ENCODE measurements at places on chromosomes 12 and 14. TPM values are rescaled to one million over a fixed set of nuclear protein-coding genes. Genes with fewer than 3 reads are reported as not detected.

GRCh38 chr12:19003141-19003540 lies 126.4 kb upstream of the PLEKHA5 start:
- no peak for DNase-seq

DNA sequence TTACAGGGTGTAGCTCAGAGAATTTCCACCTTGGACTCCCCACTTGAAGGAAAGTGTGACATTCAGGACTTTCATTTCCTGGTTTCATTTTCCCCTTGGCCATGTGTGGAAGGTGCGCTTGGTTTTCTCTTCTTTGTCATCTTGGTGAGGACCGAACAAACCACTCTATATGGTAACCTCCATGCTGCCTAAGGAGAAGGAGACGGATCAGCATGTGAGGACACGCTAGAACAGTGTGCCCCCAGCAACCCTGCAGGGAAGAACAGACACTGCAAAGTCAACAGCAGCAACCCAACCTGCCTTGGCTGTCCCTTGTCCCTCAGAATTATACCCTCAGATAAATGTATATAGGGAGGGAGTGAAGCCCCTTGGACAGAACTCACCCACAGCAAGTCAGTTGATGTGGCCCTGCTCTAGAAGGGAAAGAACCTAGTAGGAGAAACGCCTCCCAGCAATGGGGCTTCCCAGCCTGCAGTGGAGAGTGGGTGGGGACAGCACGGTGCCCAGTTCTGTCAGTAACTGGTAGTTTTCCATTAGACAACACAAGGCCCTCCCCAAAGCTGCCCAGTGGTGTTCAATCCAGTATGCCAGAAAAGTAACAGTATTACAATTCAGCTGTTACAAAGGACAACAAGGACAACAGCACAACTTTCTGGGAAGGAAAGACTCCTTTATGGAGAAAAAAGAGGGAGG lies 18.9 kb upstream of the COCH start:
- no peak for DNase-seq

DNA sequence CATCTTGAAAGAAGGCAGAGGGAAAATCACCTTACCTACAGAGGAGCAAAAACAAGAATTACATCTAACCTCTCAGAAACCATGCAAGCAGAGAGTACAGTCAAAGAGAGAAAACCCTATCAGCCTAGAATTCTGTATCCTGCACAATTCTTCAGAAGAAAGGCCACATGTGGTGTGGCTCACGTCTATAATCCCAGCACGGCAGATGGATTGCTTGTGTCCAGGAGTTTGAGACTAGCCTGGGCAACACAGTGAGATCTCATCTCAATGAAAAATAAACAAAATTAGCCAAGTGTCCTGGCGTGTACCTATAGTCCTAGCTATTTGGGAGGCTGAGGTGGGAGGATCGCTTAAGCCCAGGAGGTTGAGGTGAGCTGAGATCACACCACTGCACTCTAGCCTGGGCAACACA lies 48.2 kb downstream of the ATF7 start:
- no peak for DNase-seq

- no peak for DNase-seq
Observed at GRCh38 chr12:21884936-21885335, 56.3 kb downstream of the ABCC9 start.

DNA sequence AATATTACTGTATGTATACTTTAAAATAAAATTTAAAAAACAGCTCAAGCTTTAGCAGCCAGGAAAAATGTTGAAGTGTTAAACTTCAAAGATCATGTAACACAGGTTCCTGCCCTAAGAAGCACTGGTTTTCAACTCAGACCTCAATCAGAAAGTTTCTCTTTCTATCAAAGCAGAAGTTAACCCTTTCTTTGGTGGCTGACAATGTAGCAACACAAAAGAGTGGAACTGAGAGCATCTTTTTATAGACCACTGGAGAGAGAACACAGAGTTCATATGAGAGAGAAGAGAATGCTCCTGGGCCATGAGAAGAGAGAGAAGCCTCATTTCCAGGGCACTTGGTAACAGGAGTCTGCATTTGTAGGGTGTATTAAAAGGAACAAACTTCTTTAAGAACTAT lies 42.2 kb upstream of the KTN1 start:
- DNase-seq = no peak

DNA sequence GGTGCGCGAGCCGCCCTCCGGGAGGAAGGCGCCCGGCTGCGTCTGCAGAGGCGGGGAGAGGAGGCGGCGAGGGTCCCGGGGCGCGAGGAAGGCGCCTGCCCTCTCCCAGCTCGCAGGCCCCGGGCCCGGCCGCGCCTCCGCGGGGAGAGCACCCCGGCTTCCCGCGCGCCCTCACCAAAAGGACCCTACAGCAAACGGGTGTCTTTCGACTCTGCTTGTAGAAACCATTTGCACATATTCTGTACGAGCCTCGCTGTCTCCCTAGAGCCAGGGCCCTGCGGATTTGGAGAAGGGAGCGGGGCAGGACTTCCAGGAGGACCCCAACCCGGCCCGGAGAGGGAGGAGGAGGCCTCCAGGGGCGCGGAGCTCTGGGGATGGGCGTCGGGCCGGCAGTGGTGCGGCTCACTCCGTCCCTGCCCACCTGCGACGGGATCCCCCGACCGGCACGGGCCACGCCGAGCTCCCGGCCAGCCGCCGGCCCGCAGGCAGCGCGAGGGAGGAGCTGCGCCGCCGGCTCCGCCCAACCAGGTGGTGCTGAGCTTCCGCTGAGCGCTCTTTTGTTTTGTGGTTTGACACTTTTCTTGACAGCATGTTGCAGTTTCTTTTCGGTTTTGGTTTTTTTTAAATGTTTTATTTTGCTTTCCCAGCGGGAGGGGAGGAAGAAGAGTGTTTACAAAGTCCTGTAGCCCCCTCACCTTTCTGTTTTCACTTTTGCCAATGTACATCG lies 103.3 kb upstream of the FKBP4 start:
- peak; percentile 64 for DNase-seq

DNA sequence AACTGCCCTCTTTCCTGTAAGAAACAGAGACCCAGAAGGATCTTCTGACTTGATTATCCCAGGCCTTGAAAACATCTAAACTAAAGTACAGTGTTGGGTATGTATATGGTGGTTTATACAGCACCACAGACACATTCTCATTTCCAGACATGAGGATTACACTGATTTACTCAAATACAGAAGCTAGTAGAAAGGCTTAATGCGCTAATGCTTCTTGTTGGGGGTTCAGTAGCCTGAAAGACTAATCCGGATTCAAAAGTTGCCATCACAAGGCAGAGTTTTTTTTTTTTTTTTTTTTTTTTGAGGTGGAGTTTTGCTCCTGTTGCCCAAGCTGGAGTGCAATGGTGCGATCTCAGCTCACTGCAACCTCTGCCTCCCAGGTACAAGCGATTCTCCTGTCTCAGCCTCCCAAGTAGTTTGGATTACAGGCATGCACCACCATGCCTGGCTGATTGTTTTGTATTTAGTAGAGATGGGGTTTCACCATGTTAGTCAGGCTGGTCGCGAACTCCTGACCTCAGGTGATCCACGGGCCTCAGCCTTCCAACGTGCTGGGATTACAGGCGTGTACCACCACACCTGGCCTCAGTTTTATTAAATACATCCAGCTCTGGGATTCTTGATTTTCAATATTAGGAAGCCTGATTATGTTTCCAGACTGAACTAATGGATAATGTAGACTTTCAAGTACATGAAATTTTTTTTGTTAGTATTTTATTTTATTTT lies 46.3 kb upstream of the HECTD1 start:
- no peak for DNase-seq

- DNase-seq = no peak
Observed at GRCh38 chr14:59294662-59294992, 106.2 kb downstream of the DAAM1 start.

GRCh38 chr14:67487937-67488893 lies at the start of gene TMEM229B:
TSS of gene TMEM229B (minus strand) at chr14:67488721. CDS start at chr14:67473923, 14,798 bp downstream.
- DNase-seq = no peak

- DNase-seq = no peak
Observed at GRCh38 chr12:52570511-52570910, 3.1 kb downstream of the KRT74 start.

GRCh38 chr12:127230843-127231260 lies 1036.1 kb upstream of the TMEM132C start:
- no peak for DNase-seq

DNA sequence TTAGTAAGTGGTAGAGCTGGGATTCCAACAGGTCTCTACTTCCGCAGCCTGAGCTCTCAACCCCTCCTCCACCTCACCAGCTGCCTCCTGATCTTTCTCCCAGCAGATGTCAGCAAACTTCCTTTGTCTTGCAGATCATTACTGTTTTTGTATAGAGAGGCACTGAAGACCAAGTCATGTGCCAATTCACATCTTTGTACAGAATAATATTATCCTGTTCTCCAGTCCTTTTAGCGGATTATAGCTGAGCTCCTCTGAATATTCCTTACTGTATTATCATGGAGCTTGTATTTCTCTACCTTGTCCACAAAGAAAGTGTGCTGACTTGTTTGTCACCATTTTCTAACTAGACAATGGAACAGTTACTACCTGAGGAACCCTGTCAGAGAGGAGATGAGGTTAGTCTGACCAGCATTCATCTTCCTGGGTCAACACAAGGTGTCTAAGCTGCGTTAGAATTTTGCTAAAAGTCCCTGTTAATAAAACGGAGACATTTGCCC lies 142.3 kb upstream of the ARHGAP5 start:
- DNase-seq = peak; percentile 45

- no peak for DNase-seq
Observed at GRCh38 chr12:112466011-112466422, 47.3 kb downstream of the PTPN11 start.

DNA sequence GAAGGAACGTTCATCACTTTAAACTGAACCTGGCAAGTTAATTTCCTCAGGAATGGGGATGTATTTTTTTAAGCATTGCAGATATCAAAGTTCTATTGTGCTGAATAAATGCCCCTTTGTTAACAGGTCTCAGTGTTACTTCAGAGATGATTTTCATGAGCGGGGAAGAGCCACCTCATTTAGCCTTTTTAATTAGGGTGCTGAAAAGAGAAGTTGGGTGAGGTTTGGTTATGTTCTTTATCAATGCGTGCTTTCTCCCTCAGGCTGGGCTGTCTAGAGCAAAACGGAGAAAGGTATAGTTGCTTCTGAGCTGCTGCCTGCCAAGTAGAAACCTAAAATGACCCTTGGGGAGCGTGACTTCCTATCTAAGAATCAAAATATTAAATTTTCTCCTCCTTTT lies 8.0 kb upstream of the HIP1R start:
- DNase-seq = no peak

DNA sequence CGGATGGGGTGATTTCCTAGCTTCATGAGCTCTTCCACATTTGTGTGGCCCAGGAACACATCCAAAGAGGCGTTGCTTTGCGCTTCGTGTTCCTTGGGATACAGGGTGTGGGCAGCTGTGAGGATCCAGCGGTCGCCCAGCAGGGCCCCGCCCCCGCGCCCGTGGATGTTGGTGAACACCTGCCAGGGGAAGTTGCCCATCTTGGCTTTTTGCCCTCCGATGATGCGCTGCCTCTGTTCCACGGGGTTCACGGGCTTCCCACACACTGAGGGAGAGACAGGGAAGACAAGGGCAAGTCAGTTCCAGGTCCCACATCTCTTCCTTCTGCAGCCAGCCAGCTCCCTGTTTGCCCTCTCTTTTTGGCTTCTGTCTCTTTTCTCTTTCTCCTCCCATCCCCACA lies 11.2 kb downstream of the C1R start:
- no peak for DNase-seq

- no peak for DNase-seq
Observed at GRCh38 chr14:58822856-58823255, 185.1 kb downstream of the DACT1 start.

DNA sequence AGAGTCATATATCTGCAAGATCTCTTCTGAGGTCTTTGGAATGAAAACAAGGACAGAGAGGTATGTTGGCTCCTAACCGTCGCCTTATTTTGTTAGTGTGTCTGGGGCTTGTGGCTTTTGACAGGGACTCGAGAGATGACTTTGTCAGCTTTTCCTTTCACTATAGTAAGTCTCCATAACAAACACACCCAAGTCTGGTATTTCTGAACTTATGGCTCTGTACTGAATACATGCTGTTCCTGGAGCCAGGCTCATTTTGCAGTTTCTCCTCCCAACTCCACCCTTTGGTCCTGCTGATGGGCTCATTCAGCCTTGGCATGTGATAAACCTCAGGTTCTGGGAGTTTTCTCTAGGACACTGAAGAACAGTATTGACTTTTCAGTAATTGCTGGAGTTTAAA lies 27.7 kb upstream of the TMED10 start:
- no peak for DNase-seq

The PAX9 gene
- not detected for polyA plus RNA-seq

The CCDC175 gene
- polyA plus RNA-seq = not detected

The TMEM119 gene
- polyA plus RNA-seq = 4.1 TPM

The CLSTN3 gene
- 33.0 TPM for polyA plus RNA-seq

The SLC2A3 gene
- 12.1 TPM for polyA plus RNA-seq

The PRB2 gene
- not detected for polyA plus RNA-seq

The NRIP2 gene
- 15.9 TPM for polyA plus RNA-seq

The NUAK1 gene
- 2.9 TPM for polyA plus RNA-seq

Measured in kidney (tissue), 22 donors.